ENCODE measurements at places on chromosomes 7 and 10. TPM values are rescaled to one million over a fixed set of nuclear protein-coding genes. Genes with fewer than 3 reads are reported as not detected.

The VSTM4 gene
- total RNA-seq = not detected

The SFRP4 gene
- total RNA-seq = 0.27 TPM

The COBL gene
- not detected for total RNA-seq

The SMURF1 gene
- total RNA-seq = 12.7 TPM

The SCART1 gene
- 0.20 TPM for total RNA-seq

DNA sequence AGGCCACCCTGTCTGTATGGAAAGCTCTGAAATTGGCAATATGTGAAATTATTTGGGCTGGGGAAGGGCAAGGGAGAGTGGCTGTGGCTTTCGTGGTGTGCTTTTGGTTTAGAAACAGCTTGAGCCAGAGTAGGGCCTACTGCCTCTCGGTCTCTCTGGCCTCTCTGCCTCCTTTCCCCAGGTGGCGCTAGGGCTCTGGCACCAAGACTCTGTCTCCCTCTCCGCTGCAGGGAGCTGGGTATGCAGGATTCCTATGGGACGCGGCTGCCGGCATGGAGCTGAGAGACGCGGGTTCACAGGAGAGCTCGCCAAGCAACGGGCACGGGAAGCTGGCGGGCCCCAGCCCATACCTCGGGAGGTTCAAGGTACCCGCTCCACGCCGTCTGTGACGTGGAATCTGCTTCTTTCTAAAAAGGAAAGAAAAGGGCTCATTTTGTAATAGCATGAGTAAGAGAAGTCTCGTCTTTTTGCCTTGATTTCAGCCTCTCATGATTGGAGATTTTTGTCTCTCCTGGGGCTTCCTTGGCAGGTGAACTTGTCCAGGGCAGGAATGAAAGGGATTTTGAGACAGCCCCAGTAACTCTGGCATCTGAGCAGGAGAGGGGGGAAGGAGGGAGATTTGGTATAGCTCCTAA, 105.1 kb upstream of the ANLN start:
- no peak for DNase-seq

GRCh38 chr10:33556103-33556502, 221.6 kb upstream of the NRP1 start:
- no peak for DNase-seq

DNA sequence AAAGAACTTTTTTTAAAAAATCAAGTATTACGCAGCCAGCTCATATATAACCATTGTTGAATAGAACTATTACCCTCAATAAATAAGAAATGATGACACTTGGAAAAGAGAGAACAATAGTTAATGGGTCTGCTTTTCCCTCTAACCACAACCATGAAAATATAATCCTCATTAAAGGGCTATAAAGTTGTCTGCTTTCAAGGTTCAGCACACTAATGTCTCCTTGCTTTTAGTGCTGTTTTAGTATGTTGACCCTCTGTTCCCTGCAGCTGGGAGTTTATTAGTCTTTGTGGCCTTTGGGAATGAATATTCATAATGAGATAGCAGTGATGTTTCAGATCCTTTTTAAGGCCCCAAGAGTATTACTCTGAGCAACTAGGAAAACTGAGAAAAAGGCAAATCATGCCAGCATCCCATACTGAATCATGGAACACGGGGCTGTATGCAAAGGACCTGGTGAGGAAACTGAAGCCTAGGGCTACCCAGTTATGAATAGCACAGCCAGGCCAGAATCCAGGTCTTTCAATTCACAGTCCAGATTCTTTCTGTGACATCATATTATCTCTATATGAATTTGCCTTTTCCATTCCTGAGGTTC, 332.0 kb upstream of the LRGUK start:
- DNase-seq = no peak

DNA sequence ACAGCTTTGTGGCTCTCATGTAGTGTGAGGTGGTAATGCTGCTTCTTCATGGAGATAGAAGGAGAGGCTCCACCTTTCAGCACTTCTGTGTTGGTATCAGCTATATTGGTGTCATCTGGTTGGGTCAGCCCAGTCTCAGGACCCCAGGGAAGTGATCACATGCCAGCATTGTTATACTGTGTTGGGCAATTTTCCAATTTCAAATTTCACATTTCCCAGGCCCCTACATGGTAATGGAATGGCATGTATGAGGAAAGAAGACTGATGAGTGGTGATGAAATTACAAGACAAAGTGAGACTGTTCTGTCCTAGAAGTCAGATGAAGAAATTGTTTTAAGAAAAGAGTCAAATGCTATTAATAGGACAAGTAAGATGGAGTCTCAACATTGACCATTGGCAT, 3.7 kb upstream of the AKR1C3 start:
- DNase-seq = no peak

GRCh38 chr10:132938472-132939339, 3.7 kb downstream of the CFAP46 start:
- no peak for DNase-seq

- no peak for DNase-seq
Observed at GRCh38 chr10:8296090-8296733, 241.7 kb downstream of the GATA3 start.

GRCh38 chr7:138924501-138925225, 56.5 kb downstream of the KIAA1549 start:
- DNase-seq = no peak

- peak; percentile 10 for DNase-seq
Observed at GRCh38 chr10:97336942-97337831, 2.7 kb upstream of the FRAT2 start.

GRCh38 chr10:7192061-7192460, 218.8 kb downstream of the SFMBT2 start:
- no peak for DNase-seq

GRCh38 chr10:89576022-89576421, 40.6 kb upstream of the SLC16A12 start:
- no peak for DNase-seq

DNA sequence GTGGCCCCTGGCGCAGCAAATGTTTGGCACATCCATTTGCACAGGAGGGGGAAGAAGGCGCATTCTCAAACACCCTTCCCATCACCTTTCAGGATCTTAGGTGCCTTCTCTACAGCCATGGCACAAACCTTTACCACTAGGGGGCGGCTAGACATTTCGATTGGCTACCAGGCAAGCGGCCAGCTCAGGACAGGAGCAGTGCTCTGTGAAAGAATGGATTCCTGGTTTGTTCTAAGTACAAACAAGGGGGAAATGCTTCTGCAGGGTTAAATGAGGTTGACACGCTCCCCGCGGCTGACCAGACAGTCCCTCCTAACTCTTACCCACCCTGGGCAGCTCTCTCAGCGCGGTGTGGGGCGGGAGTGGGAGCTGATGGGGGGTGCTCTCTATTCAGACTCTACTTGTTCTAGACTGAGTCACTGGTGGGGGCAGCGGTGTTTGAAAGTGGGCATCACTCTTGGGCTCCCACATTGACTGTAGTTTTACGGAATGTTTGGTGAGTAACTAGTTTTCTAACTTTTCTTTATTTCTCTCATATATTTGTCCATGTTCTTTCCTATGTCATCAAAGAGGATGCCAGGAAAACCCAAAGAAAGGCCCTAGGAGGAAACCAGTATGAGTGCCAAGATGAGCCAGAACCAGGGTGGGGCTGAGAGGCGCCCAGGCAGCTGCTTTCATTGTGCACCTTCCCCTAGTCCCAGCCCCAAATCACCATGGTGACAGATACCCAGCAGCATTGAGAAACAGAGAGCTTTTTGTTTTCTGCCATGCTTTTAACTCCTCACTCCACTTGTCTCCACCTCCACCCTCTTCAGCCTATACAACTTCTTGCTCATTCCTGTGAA, 61.4 kb upstream of the GPR158 start:
- peak; percentile 59 for DNase-seq

DNA sequence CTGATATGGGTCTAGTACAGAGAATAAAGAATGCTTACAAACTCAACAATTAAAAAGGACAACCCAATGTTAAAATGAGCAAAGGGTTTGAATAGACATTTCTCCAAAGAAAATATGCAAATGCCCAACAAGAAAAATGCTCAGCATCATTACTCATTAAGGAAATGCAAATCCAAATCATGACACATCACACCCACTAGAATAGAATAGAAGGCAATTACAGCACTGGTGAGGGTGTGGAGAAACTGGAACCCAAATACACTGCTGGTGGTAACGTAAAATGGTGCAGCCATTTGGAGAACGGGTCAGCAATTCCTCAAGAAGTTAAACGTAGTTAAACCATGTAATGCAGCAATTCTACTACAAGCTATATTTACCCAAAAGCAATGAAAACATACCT, 53.8 kb downstream of the KDM7A start:
- peak; percentile 3 for DNase-seq

GRCh38 chr10:101672536-101672935, 22.4 kb downstream of the FBXW4 start:
- no peak for DNase-seq

- peak; percentile 85 for DNase-seq
Observed at GRCh38 chr10:102225646-102226541, at the start of gene ELOVL3. Gene ELOVL3 (plus strand): TSS chr10:102226299. CDS start chr10:102226549, 250 bp downstream.

- no peak for DNase-seq
Observed at GRCh38 chr10:61148451-61148850, 204.5 kb upstream of the RHOBTB1 start.

DNA sequence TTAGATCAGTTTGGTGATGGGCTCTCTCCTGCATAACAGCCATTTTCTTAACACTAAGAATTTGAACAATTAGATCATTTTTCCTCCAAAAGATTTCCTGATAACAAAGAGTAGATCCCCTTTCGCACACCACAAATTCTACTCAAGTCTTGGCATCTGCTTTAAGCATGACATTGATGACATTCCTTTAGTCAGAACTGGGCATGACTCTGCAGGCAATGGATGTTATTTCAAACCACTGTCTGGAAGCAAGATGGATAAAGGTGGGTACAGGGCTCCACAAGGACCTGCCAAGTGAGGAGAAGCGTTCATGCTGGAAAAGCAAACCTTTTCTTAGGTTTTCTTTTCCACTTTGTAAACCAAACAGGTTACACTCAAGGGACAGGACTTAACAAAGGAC, 123.5 kb downstream of the GLCCI1 start:
- DNase-seq = no peak

DNA sequence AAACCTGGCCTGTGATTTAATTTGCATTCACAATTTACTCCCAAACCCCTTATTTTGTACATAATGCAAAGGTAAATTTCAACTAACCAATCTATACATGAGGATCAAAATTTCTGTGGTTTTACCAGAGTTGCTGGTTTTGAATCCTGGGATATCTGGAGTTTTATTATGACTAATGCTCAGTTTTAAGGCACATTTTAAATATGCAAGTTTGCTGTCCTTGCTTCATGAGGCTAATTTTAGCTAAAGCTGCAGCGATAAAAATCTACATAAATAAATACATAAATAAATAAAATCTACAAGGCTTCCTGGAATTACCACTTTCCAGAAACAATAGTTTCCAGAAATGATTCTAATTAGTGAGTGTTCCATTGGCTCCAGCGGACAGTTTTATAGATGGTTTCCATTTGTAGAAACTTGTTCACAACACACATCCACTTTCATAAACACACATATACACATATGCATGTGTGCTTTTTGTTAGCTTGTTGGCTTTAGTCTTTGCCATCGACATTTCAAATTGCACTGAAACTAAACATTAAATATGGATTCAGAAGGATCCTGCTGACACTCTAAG, 339.5 kb upstream of the NRP1 start:
- DNase-seq = no peak

DNA sequence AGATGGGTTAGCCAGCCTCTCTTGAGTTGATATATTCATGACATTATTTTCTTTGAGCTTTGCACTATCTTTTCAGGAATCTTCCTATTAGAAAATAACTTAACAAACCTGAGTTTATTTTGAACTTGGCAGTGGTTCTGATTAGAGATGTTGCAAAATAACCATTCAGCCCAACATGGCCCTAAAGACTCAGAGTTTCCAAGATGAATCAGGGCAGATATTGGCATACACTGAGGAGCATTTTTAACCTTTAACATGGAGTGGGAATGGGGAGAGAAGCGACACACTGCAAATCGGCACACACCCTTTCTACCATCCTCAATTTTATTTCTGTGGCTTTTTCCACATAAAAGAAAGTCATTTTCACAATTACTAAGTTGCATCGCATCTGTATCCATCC, 190.8 kb downstream of the TRIL start:
- no peak for DNase-seq

GRCh38 chr7:91892099-91892705, 11.7 kb upstream of the MTERF1 start:
- peak; percentile 35 for DNase-seq

DNA sequence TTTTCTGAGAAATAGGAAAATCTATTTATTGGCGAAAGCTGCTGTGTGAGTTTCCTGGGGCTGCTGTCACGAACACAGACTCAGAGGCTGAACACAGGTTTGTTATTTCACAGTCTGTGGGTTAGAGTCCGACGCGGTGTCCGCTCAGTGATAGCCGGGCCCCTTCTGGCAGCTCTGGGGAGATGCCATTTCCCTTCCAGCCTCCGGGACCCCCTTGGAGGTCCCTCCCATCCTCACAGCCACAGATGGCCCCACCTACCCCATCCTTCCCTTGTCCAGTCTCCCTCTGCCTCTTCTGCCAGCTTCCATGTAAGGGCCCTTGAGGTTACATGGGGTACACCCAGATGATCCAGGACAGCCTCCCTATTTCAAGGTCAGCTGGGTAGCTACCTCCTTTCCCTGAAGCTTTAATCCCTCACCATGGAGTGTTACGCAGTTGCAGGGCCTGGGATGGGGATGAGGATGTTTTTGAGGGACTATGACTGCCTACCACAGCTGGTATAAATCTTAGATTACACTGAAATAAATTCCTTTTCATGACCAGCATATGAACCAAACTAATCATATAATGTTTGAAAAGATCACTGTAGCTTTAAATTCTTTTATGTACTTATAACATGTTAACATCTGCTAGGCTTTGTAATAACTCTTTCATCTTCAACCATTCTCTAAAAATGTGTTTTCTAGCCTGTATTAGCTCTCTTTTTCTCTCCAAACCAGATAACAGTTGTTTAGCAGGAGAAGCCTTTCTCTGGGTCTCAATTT, 98.5 kb downstream of the WDR37 start:
- DNase-seq = no peak

Data from M059J (cell line).